Fibroblast of gingiva (primary cell): ENCODE measurements at places on chromosomes 4 and X.

DNA sequence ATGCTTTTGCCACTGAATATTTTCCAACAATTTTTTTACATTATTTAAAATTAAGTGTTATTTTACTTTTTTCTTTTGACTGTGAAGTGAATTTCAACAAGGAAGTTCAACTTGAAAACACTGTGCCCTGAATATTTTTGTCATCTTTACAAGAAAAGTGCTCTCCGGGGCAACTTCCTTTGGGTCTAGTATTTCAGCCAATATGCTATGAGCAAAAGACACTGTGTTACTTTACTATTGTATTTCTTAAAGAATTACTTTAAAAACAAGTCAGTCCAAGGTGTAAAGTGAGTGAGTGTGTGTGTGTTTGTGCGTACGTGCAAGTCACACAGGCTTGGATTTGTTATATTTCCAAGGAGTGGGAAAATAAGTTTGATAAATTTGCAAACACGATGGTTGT, 7.6 kb upstream of the USP53 start:
- DNase-seq: no peak

GRCh38 chrX:40040686-40041461, 56.9 kb downstream of the BCOR start:
- no peak for DNase-seq

DNA sequence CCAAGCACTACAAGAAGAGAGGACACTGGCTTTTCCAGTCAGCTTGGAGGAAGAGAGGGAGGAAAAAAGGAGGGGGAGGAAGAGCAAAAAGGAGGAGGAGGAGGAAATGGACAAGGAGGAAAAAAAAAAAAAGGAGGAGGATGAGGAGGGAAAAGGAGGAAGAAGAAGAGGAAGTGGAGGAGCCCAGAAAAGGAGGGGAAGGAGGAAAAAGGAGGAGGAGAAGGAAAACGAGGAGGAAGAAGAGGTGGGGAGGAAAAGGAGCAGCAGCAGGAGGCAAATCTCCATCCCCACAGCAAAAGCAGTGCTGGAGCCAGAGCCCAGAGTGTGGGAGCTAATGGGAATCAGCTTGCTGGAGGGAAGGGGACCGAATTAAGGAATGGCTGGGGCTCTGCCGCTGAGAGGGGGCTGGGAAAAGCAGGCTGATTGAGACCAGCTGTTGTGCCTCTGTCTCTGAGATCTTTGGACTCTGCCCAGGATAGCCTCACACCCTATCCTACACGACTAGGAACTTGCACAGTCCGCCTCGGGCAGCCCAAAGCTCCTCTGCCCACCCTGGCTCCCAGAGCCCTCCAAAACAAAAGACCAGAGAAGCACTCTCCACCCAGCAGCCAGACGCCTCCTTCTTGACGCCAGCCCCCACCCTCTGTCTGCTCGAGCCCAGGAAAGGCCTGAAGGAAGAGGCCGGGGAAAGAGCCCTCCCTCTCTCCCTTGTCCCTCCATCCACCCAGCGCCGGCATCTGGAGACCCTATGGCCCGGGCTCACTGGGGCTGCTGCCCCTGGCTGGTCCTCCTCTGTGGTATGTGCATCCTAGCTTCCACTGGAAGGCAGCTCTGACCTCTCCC, at the start of gene XPNPEP2:
Gene XPNPEP2, plus strand, starts transcription at position 514 of the 843 bp plus-strand sequence. Its CDS starts 235 bp downstream, at position 749.
- peak; percentile 79 for DNase-seq

DNA sequence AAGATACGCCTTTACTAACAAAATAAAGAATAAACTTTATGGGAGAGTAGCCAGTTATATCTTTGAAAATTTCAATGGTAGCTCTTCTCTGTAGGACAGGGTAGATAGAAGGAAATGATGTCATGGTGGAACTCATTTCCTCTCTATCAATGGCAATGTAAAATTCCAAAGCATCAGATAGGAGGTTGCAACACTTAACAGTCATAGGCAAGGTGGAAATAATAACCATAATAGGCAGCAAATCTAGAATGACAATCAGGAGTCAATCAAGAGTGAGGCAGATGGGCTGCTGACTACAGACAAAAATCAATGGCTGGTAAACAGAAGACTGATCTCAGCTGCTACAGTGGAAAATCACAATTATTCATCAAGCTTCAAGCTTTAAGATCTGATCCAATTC, 53.9 kb upstream of the TET2 start:
- no peak for DNase-seq

DNA sequence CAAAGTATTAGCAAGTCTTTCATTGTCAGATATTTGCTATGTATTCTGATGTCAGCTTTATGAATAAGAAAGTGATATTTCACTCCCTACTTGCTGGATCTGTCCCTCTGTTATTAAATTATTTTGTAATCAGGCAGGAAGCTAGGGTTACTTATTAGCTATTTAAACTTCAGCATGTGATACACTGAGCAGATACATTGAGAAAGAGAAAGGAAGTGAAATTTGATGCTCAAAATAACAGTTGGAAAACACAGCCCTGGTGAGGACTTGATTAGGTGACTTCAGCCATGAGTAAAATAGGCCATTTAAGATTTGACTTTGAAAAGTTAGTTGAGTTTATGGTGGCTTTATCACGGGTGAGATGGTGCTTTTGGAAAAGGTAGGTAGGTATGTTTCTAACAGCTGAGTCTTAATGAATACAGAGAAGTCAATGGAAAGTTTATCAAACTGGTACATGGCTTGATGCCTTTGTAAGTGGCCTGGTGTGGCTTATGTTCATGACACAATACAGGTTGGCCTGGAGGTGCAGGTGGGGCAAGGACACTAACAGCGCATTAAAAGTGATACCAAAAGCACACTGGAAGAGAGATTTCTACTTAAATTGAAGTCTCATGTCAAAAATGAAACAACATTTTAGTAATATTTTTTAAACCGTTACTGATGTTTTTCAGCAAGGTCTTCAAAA, 321.2 kb upstream of the SPOCK3 start:
- no peak for DNase-seq

- DNase-seq: no peak
These were observed 328.9 kb downstream of the ARHGAP24 start for GRCh38 chr4:85803856-85804255.

DNA sequence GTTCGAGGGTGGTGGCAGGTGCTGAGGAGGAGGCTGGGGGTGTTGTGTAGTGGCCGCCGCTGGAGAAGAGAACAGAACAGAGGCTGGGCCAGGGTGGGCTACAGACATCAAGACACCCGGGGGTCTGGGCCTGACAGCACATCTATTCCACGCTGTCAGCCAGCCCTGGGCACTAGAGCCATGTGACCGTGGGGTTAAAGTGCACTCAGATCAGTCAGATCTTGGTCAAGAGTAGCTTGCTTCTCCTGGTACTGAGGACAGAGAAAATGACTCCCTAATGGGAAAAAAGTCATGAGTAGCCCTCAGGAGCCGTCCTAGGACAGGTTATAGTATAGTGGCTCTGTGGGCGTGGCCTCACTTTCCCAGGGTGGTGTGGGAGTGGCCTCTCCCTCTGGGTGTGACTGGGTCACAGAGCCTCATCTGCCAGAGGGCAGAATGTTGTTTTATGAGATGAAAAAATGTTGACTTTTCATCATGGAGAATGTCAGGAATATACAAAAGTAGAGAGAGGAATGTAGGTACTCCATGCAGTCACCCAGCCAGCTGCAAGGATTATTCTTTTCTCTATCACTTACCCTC, 19.4 kb downstream of the TRMT44 start:
- DNase-seq: no peak

GRCh38 chr4:13981499-13981898, 354.0 kb upstream of the BOD1L1 start:
- DNase-seq: no peak

- no peak for DNase-seq
These were observed 512.3 kb downstream of the FAT4 start for GRCh38 chr4:125826801-125827695.

DNA sequence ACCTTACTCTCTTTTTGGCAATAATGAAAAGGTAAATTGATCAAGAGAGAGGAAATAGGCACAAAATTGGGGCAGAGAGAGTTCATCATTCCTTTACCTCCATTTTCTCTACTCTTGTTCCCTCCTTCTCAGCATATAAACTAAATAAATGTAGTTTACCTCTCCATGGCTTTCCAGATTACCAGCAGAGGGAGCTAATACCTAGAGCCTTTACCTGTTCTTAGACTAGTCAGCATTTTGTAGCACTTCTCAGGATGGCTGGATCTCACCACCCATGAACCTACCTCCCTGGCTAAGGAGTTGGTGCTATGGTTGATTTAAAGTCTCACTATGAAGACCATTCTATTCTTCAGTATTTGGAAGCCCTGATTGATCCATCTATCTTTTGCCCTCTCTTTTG, 15.7 kb downstream of the OFD1 start:
- peak; percentile 16 for DNase-seq

DNA sequence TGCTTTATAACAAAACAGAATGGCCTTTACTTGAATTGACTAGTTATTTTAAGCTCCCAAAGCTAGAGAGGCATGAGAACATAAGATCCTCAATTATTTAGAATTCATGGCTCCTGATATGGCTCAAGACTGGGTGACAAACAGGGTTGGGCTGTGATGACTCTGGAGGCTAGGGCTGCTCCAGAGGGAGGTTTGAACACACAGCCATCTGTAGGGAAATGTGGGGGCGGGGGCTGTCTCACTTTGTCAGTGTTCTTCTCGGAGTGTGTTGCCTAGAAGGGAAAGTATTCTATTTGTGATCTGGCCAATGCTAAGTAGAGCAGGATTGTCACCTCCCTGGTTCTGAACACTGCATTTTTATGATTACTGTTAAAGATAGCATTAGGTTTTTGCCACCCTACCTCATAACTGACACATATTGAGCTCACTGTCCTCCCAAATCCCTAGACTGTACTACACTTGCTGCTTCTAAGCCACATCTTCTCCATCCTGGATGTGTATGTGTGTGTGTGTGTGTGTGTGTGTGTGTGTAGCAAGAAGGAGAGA, 45.9 kb downstream of the VSIG4 start:
- DNase-seq: no peak

DNA sequence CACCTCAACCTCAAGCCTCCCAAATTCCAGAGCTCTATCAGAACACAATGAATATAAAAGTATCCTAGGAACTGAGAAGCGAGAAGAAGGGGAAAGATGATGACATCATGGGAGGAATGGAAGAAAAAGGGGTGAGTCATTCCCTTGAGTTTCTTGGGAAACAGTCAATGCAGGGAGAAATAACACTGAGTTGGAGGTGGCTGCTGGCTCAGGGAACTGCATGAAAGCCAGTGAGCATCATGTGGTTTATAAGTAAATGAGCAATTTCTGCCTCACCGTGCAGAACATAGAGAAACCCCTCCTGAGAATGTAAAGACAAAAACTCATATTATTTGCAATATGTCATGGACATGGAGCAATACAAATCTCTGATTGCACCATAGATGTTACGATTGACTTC, 73.3 kb downstream of the SHOX start:
- no peak for DNase-seq

GRCh38 chr4:1544861-1545281, 138.6 kb upstream of the NKX1-1 start:
- DNase-seq: no peak

GRCh38 chrX:96407501-96407900, 277.1 kb upstream of the DIAPH2 start:
- peak; percentile 66 for DNase-seq

- DNase-seq: no peak
These were observed 21.8 kb downstream of the SHOX start for GRCh38 chrX:652341-652741.

DNA sequence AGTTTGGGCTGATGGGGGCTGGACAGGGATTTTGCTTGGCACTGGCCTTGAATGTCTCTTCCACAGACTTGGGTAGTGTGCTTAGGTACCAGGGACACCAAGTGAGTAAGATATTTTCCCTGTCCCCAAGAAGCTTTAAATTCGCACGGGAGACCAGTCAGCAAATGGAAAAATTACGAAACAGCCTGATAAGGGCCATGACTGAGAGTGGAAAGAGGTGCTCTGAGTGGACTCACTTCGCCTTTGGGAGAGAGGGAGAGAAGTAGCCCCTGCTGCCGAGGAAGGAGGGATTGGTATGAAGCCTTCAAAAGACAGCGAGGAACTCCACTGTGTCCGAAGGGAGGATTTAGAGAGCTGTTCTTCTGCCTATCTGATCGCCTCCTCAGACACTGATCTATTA, 2.6 kb downstream of the LSM6 start:
- DNase-seq: no peak

DNA sequence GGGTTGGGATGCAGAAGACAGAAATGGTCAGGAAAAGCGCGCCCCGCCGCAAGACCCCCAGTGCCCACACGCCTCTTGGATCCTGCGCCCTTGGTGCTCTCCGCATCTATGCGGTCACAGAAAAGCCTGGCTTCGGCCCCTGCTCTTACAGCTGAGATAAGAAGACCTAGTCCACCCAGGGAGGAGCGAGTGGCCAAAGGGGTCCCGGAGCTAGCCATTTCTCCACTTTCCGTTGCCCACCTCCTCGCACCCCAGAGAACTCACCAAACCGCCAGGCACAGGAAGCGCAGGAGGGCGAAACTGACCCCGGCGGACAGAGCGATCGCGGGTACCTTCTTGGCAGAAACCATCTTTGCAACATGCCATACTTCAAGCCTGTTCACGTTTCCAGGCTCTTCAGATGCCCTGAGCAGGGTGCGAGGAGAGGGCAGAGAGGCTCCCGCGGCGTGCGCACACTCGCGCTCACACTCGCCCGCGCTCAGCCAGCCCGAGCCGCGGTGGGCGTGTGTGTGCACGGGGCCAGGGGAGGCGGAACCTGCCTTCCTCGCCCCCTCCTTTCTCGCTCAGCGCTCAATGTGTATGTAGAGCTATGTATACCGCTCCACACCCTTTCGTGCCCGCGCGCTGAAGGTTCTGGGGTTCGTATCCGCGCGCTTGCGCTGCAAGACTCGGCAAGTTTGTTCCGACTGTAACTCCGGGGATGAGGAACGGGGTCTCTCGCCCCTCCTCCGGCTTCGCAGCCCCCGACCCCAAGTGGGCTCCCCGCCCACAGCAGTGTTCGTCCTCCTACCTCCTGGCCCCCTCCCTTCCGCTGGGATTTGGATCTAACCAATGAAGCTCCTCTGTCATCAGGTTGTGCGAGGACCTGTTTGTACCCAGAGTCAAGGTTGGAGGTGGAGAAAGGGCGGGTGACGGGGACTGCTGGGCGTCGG, at the start of gene GABRA4:
Gene GABRA4, minus strand, starts transcription at position 507 of the 932 bp plus-strand sequence. Its CDS starts 157 bp downstream, at position 350.
- no peak for DNase-seq

- no peak for DNase-seq
These were observed at the start of gene GPR50 for GRCh38 chrX:151176231-151176750. GPR50 (plus strand) TSS chrX:151176584; CDS start chrX:151176722, 138 bp downstream.

GRCh38 chr4:156536661-156537060, 434.9 kb downstream of the PDGFC start:
- peak; percentile 10 for DNase-seq

DNA sequence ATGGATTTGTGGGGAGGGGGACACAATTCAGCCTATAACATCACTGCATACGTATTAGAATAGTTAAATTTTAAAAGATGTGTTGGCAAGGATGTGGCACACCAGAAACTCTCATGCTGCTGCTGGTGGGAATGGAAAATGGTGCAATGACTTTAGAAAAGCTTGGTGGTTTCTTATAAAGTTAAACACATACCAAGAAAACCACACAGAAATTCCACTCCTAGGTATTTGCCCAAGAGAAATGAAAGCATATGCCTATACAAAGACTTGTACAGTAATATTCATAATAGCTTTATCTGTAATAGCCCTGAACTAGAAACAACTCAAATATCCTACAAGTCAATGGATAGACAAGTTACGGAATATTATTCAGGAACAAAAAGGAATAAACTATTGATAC, 71.3 kb upstream of the PDHA1 start:
- DNase-seq: peak; percentile 6
